ENCODE measurements at places on chromosomes 7 and 10.
A peak's percentile ranks its signal among the peaks of the same experiment; 100 is the strongest.

GRCh38 chr7:131109011-131109758 is 218.5 kb upstream of the MKLN1 start:
- no peak for DNase-seq
- H3K27ac ChIP-seq = peak overlapping the region; percentile 99
- H3K4me3 ChIP-seq = peak overlapping the region; percentile 100
- H3K4me1 ChIP-seq = peaks cover 6% of the 10 kb centered on the region
- no peaks in the 10 kb centered on the region for H3K27me3 ChIP-seq

- H3K36me3 ChIP-seq = no peaks in the 10 kb centered on the region
- H3K27me3 ChIP-seq = no peaks in the 10 kb centered on the region
- DNase-seq = no peak
- H3K4me1 ChIP-seq = no peaks in the 10 kb centered on the region
- H3K27ac ChIP-seq = no peak overlapping the region
Measured at GRCh38 chr10:20891338-20891714, 5.8 kb downstream of the NEBL start.

- peaks cover 4% of the 10 kb centered on the region for H3K4me1 ChIP-seq
- H3K36me3 ChIP-seq = no peaks in the 10 kb centered on the region
- H3K27me3 ChIP-seq = no peaks in the 10 kb centered on the region
- DNase-seq = peak; percentile 73
- no peak overlapping the region for H3K4me3 ChIP-seq
Measured at GRCh38 chr10:99788598-99789256, 6.3 kb downstream of the ABCC2 start.

GRCh38 chr10:44832595-44833390 is 78.3 kb upstream of the TMEM72 start:
- peaks cover 9% of the 10 kb centered on the region for H3K4me1 ChIP-seq
- no peaks in the 10 kb centered on the region for H3K36me3 ChIP-seq
- H3K27me3 ChIP-seq = no peaks in the 10 kb centered on the region
- DNase-seq = no peak

DNA sequence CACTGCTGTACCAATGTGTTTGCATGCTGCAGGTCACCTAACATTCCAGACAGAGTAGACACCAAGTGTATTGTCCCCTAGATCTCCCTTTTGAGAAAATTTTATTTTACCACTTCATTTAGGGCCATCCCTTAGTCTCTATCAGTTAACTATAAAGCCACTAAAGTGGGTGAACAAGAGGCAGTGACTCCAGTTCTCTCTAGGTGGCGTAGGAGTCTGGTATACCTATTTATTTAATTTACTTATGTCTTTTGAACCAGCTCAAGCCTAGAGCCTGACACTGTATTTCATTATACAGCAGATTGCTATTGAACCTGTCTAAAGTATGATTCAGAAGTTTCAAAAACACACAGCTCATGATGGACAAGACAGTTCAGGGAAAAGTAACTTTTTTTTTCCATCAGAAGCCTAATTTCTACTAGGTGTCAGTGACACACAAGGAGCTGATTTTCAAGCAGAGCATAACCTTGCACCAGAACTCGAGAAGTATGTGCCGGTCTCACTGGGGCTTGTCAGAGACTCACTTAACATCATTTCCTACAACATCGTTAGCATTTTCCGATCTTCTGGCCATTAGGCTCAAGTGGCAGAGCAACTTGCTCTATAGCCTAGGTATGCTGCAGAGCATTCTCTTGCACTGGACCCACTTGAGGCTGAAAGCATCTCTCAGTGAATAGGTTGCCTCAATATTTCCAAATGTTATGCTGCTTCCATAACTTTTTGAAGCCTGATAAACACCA is 175.4 kb downstream of the CDC14C start:
- no peaks in the 10 kb centered on the region for H3K36me3 ChIP-seq
- no peak overlapping the region for H3K4me3 ChIP-seq
- H3K27ac ChIP-seq = no peak overlapping the region
- H3K27me3 ChIP-seq = no peaks in the 10 kb centered on the region
- no peak for DNase-seq

GRCh38 chr7:25652366-25652765 is 424.1 kb upstream of the NPVF start:
- H3K4me3 ChIP-seq = no peak overlapping the region
- H3K27me3 ChIP-seq = no peaks in the 10 kb centered on the region
- no peaks in the 10 kb centered on the region for H3K4me1 ChIP-seq
- H3K27ac ChIP-seq = no peak overlapping the region
